CD14-positive monocyte (primary cell): ENCODE measurements at places on chromosomes 2 and 18.
A peak's percentile ranks its signal among the peaks of the same experiment; 100 is the strongest.

DNA sequence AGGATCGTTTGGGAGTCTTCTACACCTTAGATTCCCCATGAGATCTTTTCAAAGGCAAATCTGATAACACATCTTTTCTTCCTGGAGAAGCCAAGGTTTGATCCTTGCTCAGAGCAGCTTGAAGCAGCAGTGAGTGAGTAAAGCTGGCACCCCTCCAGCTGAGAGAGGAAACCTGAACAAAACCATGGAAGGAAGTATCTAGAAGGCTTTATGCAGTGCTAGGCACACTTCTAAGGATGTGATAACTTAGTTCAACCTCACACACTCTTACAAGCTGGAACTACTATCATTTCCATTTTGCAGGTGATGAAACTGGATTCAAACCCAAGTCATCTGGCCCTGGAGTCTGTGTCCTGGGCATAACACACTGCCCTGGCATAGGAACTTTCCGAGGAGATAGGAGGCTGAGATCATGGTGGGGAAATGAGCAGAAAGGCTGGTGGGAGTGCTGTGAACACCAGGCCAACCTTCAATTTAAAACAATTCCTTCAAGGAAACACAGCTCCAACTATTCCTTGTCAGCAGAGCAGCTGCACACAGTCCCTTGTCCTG, 71.2 kb downstream of the CTAGE1 start:
- peak; percentile 10 for DNase-seq

- DNase-seq: no peak
Measured at GRCh38 chr2:40027968-40028367, 248.9 kb upstream of the THUMPD2 start.

GRCh38 chr18:43122955-43123354, 7.5 kb upstream of the RIT2 start:
- DNase-seq: no peak

- DNase-seq: no peak
Measured at GRCh38 chr18:44896846-44897245, 216.2 kb downstream of the SETBP1 start.

DNA sequence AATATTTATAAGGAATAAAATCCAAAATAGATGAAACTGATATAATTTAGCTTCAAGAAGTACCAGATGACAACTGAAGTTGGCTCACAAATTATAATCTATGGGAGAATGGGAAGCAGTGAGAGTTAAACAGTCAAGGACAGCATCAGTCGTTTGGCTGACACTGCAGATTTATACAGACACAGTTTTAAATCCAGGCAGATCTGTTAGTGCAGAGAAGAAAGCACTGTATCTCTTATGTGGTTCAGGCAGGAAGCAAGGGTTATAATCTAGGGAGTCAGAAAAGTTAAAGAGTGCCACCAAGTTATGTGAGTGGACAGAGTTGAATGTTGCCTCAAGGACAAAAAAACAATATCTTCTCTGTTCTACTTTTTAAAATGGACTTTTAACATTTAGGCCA, 880.2 kb downstream of the TSN start:
- DNase-seq: no peak

DNA sequence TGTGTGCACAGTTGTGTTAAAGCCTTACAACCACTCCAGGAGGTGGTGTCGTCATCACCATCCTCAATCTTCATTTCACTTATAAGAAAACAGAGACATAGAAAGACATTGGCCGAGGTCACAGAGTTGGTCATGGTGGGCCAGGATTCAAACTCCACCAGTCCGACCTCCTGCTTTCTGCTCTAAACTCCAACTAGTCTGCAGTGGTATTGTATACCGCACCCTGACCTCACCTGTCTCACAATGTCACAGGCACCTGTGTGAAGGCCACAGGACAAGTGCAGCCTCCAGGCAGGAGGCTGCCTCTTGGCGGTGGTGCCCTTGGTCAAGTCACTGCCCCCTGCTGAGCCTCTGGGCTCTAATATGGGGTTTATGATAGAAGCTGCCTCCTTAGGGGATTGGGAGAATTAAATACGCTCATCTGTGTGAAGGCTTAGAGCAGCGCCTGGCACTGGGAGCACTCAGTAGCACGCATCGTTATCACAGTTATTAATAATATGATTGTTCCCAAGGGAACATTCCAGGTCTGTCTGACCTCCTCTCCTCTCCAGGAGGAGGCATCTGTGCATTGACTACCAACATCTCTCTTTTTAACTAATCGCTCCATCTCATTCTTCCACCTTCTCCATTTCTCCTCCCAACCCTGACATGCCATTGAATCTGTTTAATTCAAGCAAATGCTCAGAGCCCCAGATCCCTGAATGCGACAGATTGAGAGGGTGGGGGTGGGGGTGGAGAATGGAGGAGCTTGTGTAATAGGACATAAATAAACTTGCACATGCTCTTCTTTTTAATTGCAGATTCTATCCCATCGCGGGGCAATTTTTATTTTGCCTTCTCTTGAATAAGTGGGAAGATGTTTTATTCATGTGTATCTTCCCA, 112.7 kb downstream of the MCFD2 start:
- DNase-seq: no peak

DNA sequence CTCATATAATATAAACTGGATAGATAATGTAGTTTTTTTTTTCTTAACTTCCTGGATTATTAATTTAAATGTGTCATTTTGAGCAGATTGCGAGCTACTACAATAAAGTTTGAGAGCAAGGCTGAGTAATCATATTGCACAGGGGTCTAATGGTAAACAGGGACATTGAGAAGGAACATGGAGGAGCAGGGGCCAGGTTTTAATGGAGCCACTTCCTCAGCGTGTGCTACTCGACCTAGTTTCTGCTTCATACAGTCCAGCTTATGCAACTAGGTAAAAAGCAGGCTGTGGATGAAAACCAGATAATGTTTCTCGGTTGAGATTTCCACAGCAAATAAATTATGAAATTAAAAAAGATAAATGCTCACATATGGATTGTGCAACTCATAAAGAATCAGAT, 1915.7 kb upstream of the CELF4 start:
- DNase-seq: no peak

GRCh38 chr18:61322265-61322873, 10.9 kb upstream of the CDH20 start:
- no peak for DNase-seq

DNA sequence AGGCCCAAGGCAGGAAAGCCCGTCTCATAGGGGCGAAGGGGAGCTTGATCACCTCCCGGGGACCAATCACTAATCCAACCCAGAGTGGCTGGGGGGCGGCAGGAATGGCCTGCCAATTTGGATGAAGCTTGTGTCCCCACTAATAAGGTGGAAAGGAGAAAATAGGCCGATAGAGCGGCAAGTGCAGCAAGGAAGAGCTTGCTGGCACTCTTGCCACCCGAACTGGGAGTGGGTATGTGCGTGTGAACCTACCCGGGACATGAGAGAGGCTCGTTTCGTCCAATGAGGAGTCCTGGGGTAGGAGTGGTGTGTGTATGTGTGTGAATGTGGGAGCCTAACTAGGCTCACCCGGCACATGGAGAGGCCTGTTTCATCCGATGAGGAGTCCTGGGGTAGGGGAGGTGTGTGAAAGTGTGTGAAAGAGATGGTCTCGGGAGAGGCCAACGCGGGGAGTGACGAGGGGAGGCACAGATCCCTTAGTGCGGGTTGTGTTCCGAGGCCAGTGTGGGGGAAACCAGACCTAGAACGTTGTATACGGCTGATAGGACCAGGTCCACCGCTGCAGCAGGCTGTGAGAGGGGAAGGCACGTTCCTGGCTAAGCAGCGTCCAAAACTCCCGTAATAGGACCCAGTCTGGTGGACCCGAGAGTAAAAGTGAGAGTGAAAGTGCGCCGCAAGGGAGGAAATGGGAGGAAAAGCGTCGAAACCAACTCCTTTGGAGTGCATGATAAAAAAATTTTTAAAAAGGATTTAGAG, 47.1 kb upstream of the SELENOI start:
- DNase-seq: peak; percentile 56

DNA sequence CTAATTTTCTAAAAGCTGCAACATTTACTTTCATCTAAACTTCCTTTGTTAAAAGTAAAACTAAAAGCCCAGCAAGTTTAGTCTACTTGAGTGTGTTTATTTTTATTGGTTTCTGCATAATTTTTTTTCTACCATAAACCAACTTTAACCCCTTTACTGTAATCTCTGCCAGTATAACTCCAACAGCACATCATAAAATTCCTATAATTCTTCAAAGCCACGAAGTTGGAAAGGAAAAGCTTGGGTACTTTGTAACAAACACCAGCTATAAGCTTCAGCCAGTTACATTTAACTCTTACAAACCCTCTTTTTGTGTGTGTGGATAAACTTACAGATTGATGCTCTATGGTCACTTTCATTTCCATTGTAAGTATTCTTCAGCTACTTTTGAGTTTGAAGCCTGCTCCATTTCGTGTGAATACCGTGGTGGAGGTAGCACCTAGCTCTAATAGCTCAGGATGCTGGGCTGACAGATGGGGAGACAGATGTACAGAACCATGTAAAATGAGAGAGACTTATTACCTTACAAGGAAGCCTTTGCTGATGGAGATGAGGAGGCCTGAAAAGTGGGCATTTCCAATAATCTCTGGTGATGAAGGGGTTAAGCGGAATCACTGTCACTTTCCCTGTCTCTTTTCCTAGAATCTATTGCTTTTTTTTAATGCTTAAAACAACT, 42.5 kb downstream of the ZEB2 start:
- DNase-seq: no peak

GRCh38 chr2:2921011-2921720, 456.5 kb downstream of the EIPR1 start:
- DNase-seq: no peak

DNA sequence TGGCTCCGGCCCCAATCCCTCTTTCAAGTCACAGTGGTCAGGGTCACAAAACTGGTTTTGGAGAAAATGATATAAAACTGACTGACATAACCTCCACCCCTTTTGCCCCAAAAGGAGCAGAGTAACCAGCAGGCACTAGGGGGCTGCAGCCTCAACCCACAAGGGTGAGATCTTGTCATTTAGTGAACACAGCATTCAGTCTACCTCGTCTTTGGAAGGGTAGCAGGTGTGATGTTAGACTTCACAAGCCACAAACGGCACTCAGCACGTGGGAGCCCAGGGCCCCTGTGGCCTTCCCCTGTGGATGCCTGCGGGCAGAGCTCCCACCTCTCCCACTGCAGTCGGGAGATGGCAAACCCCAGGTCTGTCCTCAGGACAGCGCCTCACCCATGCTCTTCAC, 372.1 kb upstream of the MYT1L start:
- no peak for DNase-seq

GRCh38 chr2:100262555-100263320, 59.6 kb downstream of the LONRF2 start:
- DNase-seq: peak; percentile 55

- no peak for DNase-seq
Measured at GRCh38 chr2:66649006-66649405, 214.1 kb downstream of the MEIS1 start.

DNA sequence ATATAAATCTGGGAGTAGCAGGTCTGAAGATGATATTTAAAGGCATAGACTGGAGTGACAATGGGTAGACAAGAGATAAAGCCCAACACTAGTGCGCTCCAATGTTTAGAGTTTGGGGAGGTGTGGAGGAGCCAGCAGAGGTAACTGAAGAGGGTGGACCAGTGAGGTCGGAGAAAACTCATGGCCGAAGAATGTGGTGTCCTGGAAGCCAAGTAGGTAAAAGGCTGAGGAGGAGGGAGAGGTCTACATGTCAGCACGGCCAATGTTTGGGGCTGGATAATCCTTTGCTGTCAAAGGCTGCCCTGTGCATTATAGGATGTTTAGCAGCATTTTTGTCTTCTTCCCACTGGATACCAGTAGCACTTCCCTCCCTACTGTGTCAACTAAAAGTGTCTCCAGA, 78.8 kb upstream of the KCNE4 start:
- no peak for DNase-seq

DNA sequence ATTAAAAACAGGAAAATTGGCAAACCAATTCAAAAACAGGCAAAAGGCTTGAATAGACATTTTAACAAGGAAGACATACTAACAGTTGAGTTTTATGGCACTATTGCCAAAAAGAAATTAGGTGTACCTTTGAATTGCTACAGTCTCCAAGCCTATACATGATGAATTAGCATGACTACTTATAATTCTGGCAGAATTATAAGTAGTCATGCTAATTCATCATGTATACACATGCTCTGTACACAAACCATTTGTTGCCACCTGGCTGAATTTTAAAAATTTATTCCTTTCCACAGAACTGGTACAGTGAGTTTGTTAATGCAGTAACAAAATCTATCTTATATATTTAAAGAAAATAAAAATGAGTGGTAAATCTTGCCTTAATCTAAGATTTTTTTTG, 1332.0 kb upstream of the CRIM1 start:
- no peak for DNase-seq

GRCh38 chr2:15315411-15315810, 245.7 kb downstream of the NBAS start:
- no peak for DNase-seq

- DNase-seq: peak; percentile 19
Measured at GRCh38 chr18:10814336-10814735, 288.5 kb downstream of the NAPG start.

GRCh38 chr2:137380610-137381009, 583.7 kb upstream of the HNMT start:
- no peak for DNase-seq

DNA sequence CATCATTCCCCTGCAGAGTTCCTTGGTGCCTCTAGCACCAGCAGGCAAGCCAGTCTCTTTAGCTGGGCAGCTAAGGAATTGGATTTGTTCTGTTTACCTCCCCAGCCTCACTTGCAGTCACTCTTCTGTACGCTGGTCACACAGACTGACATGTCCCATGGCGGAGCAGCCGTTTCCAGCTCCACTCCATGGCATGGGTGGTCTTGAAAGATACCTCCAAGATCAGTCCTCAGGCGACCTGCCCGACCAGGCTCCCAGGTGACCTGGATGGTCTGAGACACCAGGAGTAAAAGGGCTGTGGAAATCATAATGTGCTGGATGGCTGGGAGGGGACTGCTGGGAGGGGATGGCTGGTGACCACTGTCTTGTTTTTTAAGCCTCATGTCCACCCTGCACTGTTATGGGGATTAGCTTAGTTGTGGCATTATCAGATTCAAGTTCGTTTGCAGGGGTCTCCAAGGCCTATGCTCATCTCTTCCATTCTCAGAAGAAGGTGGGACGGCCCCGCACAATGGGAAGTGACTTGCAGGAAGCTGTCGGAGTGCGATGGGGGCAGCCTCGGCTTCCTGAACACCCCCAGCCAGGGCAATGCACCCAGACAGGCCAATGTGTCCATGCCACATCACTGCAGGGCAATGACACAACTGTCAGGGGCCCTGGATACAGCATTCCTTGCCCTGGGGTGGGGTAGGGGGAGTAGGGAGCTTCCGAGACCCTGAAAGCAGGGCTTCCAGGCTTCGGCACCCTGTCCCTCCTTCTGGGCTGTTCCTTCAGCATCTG, 156.1 kb upstream of the MYCN start:
- no peak for DNase-seq

GRCh38 chr2:9883897-9884296, 40.6 kb downstream of the TAF1B start:
- DNase-seq: no peak
